ENCODE measurements at places on chromosomes 2 and 18. TPM values are rescaled to one million over a fixed set of nuclear protein-coding genes. Genes with fewer than 3 reads are reported as not detected.

The ANKRD30B gene
- polyA plus RNA-seq, result not detected

The GPR35 gene
- polyA plus RNA-seq, result 2.8 TPM

The TDRD15 gene
- not detected for polyA plus RNA-seq

The DTNB gene
- 37.4 TPM for polyA plus RNA-seq

The CPLX4 gene
- not detected for polyA plus RNA-seq

The PUM2 gene
- 36.1 TPM for polyA plus RNA-seq

The DSEL gene
- polyA plus RNA-seq, result 33.6 TPM

Data from neural cell (in vitro differentiated cells).